ENCODE measurements at places on chromosomes 1 and 21. TPM values are rescaled to one million over a fixed set of nuclear protein-coding genes. Genes with fewer than 3 reads are reported as not detected.

DNA sequence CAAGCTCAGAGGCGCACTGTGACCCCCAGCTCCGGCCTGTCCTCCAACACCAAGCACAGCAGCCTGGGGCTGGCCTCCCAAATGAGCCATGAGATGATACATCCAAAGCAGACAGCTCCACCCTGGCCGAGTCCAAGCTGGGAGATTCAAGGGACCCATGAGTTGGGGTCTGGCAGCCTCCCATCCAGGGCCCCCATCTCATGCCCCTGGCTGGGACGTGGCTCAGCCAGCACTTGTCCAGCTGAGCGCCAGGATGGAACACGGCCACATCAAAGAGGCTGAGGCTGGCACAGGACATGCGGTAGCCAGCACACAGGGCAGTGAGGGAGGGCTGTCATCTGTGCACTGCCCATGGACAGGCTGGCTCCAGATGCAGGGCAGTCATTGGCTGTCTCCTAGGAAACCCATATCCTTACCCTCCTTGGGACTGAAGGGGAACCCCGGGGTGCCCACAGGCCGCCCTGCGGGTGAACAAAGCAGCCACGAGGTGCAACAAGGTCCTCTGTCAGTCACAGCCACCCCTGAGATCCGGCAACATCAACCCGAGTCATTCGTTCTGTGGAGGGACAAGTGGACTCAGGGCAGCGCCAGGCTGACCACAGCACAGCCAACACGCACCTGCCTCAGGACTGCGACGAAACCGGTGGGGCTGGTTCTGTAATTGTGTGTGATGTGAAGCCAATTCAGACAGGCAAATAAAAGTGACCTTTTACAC, 29.1 kb downstream of the SLC19A1 start:
- DNase-seq, result no peak

DNA sequence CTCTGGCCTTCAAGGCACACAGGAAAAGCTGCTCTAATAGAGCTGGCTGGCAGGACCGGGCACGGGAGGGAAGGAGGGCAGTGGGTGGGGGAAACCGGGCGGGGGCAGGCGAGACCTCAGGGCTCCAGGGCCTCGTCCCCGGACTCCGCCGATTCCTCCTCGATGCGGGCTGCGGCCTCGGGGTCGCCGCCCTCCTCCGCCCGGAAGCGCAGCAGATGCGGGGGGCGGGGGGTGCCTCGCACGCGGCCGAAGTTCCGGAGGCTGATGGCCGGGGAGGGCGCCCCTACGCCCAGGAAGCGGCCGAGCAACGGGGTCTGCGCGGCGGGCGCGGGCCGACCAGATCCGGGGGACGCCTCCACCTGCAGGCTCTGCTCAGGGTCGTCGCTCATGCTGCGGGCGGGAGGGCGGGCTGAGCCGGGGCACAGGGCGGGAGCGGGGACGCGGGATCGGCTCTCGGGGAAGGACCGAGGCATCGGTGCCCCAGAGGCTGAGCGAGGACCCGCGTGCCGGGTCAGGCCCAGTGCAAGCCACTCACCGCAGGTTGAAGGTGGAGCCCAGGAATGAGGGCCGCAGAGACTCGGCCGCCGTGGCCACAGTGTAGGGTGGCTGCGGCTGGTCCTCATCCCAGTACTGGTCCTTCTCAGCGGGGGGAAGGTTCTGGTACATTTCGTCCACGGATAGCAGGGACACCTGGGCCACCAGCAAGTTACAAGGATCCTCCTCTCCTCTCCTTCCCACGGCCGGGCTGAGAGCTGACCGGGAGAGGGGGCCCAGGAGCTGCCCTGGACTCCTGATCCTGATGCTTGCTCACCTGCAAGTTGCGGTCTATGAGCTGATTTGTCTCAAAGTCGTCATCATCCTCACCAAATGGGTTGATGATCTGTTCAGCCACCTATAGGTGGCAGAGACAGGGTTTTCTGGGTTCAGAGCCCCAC, 3.6 kb downstream of the BEST4 start:
- peak; percentile 81 for DNase-seq

GRCh38 chr1:118396829-118397495, 211.9 kb upstream of the SPAG17 start:
- DNase-seq, result no peak

- no peak for DNase-seq
Measured at GRCh38 chr1:7192453-7192852, 407.2 kb downstream of the CAMTA1 start.

GRCh38 chr1:229643996-229644745, 18.1 kb downstream of the URB2 start:
- no peak for DNase-seq

DNA sequence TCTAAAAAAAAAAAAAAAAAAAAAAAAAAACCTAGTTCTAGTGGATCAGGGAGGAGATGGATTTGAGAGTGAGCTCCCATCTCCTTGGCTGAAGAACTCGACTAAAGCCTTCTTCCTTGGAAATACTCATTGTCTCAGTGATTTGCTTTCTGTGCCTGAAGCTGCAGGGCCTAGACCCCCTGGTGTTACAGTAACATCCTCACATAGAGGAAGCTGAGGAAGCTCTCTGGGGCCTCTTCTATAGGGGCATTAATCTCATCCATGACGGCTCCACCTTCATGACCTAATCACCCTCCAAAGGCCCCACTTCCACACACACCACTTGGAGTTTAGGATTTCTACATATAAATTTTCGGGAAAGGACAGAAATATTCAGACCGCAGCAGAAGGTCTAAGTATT, 95.9 kb upstream of the ETS2 start:
- DNase-seq, result no peak

DNA sequence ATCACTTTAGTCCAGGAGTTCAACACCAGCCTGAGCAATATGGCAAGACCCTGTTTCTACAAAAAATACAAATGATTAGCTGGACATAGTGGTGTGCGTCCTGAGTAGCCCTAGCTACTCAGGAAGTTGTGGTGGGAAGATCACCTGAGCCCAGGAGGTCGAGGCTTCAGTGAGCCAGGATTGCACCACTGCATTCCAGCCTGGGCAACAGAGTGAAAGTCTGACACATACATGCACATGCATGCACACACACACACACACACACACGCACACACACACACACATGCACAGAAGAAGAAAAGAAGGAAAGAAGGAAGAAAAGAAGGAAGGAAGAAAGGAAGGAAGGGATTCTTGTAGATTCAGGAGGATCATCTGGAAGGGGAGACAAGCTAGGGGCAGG, 104.4 kb upstream of the USP25 start:
- DNase-seq, result no peak

DNA sequence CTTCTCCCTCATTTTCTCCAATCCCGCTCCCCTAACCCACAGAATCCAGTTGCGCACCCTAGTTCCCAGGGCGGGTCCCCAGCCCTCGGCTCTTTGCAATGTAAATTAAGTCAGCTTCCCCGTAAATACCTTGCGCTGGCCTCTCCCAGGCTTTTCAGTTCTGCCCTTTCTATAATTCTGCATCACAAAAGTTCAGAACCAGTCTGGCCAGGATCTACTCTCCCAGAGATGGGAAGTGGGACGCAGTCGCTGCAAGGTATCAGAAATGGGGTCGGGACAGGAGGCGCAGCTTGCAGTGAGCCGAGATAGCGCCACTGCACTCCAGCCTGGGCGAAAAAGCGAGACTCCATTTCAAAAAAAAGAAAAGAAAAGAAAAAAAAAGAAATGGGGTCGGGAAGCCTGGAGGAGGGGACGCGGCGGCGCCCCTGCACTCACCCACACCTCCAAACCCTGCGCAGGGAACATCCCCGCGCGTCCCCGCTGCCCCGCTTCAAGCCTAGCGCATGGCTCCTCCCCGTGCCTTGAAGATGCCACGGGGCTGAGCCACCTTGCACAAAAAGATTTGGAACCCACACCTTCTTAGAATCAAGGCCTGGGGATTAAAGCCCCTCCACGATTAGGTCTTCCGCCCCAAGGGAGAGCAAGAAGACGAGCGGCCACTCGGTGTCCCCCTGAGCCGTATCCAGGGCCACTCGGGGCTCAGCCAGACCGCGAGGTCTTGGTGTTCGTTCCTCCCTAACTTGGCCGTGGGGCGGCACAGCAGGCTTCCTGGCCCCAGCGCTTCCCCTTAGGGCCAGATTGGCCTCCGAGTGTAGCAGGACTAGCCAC, 27.2 kb upstream of the ITLN2 start:
- DNase-seq, result peak; percentile 63

SLC66A1 gene
- 9.2 TPM for total RNA-seq

DPH5 gene
- 41.0 TPM for total RNA-seq

ARHGEF16 gene
- total RNA-seq, result not detected

All from activated CD4-positive, alpha-beta T cell treated with anti-CD3 and anti-CD28 coated beads, Interleukin-2, amount 10 ng/mL, durations not matched to agents 24 days and 14 days (primary cell).